NK-92 treated with Interleukin-12 subunit alpha and Interleukin-12 subunit beta, amount 100 ng/mL, for 24 hours (cell line): ENCODE measurements at places on chromosomes 3 and 15.

DNA sequence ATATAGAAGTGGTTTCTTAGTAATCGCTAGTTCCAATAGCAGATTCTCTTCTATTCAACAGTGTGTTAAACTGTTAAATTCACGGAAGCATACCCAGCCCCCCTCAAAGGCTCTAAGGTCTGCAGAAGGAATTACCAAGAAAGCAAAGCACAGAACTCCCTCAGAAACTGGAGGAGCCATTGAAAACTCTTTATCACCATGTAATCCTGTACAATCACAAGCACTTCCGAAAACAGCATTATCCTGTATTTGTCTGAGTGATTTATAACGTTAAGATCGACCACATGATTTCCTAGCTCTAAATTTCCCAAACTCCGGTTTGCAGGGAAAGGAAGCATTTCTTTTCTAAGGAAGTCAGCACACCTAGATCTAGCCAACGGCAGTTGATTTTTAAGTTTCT is 20.0 kb downstream of the MYO1E start:
- DNase-seq, result no peak

- DNase-seq, result no peak
These were observed 11.8 kb downstream of the KPNA1 start for GRCh38 chr3:122502941-122503340.

DNA sequence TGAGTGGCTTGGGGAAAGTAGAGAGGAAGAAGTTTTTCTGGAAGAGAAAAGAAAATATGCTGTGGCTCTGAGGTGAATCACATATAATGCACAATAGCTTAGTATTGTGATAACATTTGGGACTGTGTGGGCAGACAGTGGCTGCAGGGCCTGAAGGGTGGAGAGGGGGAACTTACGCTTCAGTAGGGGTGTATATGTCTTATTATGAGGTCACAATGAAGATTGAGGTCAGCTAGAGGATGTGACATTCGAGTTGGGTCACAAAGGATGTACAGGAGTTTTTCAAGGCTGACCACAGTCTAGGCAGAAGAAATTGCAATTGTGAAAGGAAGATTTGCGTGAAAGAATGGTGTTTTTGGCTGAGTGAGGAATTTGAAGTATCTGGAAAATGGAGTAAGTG is 414.8 kb downstream of the LPP start:
- no peak for DNase-seq

DNA sequence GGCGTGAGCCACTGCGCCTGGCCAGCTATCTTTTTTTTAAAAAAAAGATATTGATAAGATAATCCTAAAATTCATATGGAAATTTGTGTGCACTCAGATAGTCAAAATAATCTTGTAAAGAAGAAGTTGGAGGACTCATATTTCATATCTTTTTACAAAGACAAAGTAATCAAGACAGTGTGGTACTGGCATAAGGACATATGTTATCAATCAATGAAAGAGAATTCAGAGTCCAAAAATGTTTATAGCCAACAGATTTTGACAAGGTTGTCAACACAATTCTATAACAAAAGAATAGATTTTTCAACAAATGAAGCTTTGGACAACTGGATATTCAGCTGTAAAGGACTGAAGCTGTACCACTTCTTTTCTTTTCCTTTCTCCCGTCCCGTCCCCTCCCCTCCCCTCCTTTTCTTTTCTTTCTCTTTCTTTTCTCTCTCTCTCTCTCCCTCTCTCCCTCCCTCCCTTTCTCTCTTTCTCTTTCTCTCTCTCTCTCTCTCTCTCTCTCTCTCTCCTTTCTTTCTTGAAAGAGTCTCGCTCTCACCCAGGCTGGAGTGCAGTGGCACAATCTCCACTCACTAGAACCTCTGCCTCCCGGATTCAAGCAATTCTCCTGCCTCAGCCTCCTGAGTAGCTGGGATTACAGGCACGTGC is 126.8 kb downstream of the GSK3B start:
- no peak for DNase-seq

DNA sequence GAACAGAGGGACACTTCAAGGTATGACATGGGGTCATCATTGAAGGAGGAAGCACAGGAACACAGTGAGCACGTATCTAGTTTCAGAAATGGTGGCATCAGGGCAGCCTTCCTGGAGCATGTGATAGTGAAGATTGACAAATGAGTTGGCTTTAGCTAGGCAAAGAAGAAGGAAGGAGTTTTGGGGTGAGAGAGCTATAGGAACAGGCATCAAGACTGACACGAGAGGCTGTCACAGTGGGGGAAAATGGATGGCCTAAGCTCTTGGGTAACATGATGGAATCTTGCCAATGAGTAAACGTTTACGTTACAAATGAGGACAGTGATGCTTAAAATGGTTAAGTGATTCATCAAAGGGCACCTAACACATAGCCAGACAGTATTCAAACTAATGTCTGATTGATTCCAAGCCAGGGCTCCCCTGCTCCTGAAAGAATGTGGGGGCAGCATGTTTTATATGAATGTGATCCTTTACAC is 23.1 kb upstream of the GPR171 start:
- DNase-seq, result no peak

DNA sequence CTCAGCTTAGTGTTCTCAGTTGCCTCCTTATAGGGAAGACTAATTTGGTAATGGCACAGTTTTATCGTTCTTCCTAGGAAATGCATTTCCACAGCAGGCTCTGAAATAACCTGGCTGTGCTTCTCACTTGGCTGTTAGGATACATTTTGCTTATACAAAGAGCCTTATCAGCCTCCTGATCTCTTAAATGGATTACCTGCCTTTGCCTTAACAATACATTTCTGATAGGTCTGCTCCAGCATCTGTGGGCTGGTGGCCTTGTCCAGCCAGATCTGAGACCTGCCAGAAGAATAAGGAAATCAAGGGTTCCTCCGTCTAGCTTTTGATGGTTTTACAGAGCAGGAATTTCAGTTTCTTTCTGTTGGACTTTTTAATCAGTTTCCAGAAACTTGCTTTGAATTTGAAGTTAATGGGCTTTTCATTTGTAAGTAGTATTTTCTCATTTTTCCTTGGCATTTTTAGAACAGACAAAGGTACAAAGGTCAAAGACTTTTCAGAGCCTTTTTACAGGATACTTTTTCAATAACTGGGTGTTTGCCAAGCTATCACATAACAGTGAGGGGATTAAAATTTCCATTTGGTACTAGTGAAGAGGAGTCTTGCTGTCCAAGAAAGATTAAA is 116.3 kb downstream of the AKAP13 start:
- no peak for DNase-seq

- no peak for DNase-seq
These were observed 44.6 kb downstream of the SLC12A1 start for GRCh38 chr15:48250640-48251076.

- no peak for DNase-seq
These were observed 507 bp upstream of the JMJD7 start for GRCh38 chr15:41827290-41827879.

GRCh38 chr3:183354325-183354831 is 74.0 kb downstream of the MCF2L2 start:
- no peak for DNase-seq

DNA sequence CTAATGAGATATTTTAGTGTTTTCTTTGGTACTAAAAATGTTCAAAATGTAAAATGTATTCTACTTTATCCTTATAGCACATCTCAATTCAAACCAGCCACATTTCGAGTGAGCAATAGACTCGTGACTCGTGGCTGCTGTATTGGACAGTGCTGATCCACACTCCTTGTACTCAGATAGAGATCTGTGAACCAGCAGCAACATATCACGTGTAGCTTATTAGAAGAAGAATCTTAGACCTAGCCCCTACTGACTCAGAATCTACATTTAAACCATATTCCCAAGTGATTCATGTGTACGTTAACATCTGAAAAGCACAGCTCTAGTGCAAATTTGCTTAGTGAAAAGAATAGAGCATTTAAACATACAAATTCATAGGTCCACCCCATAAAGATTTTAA is 130.9 kb downstream of the IL1RAP start:
- no peak for DNase-seq

- no peak for DNase-seq
These were observed 5.0 kb downstream of the JMJD7 start for GRCh38 chr15:41832875-41833274.

DNA sequence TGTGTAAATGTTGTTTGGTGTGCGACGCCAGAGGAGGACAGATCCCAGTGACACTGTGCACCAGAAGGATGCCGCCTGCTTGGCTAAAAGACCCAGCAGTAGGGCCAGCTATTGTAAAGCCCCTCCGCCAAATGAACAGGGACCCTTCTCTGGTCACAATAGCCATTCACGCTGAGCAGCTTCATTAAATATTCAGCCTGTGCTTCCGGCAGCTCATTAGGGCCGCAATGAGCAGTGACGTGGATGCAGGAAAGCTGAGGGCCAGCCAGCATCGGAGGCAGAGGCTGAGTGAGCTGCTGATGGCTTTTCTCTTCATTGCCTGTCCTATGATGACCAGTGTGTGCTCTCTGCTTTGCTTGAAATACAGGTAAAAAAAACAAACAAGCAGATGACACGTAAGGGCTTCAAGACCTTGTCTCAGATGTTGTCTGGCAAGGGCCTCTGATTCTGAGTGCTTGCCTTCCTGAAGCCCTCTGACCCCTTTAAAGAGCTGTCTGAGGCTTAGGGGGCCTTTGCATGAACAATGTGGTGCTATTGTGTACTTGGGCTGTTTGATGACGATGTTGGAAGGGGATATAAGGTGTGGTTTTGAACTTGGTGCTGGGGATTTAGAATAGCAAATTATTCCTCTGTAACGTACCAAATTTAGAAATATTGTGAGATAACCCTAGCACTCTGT is 130.4 kb downstream of the FEZF2 start:
- DNase-seq, result no peak

DNA sequence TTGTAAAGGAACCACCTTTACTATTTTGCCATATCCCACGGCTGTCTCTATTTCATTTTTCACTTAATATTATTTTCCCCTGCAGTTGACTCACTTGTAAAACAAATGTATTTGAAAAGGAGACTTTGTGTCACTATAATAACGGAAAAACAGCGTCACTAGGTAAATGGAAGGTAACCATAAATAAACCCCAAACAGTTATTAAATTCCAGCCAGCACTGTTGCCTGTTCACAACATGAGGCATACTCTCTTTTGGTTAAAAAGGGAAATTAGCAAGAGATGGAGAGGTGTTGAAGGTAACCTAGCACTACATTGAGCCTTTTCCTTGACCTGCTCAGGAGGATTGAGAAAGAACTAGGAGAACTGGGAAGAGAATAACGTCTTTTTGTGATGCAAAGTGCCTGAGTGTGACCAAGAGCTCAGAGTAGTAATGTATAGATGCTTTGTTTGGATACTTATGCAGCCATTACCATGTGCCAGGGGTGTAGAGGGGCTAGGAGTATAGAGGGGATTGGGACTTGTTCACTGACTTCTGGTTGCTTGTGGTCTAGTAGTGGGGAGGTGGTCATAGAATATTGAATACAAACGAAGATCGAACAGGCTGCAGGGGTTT is 19.6 kb downstream of the FLNB start:
- no peak for DNase-seq

DNA sequence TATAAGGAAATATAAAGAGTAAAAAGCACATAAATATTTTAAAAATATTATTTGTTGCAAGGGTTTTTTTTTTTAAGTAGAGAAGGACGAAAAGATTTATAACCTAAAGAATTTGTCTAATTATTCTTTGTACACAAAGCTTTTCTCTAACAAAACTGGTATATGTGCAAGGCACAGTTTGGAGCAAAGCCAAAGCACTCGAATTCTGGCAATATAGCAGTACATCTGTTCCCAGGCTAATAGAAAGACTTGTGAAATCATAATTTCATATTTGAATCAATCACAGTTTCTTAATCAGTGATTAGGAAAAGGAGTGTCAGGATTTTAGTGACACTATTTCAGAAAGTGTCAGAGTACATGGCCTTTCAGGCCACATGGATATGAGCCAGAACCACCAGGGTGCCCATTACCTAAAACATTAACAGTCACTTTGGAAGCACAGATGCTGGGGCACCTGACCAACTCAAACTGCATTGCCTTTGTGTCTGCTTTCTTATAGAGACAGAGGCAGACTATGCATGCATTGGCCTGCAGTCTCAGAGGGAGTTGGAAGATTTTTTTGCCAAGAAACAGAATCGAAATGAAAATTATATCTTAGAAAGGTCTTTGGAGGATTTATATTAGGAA is 651.8 kb upstream of the SGO1 start:
- DNase-seq, result no peak

- DNase-seq, result no peak
These were observed 5.5 kb downstream of the B4GALT4 start for GRCh38 chr3:119235151-119235550.

DNA sequence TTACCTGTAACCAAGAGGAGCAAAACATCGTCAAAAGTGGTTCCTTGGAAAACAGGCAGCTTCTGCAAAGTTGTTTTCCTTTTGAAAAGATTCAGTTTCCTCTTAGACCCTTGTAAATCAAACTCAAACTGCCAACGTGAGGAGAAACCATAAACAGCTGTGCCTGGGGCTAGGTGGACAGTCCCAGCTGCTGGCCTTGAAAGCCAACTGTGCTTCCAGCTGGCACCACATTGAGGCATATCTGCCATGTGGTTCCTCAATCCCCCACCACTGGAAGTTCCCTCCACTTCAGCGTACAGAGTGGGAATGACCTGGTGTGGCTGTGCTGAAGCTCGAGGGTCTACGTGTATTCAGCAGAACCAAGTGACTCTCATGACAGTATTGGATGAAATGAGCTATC is 40.9 kb downstream of the HRH1 start:
- DNase-seq, result no peak

DNA sequence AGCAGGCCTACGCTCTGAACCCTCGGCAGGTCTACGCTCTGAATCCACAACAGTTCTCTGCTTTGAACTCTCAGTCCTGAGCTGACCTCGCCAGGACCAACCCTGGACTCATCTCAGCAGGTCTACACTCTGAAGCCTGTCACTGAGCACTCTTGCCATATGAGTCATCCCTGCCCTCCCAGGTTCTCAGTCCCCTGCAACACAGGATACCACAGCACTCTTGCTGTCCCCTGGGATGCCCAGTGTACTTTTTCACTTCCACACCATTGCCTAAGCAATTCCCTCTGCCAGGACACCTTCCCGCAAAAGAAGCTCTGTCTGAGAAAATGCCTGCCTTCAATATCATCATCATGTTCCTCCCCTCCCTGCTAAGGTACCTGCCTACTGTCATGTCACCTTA is 42.0 kb downstream of the NUP210 start:
- DNase-seq, result no peak

GRCh38 chr15:78368651-78369050 is 28.5 kb downstream of the CRABP1 start:
- DNase-seq, result no peak

- DNase-seq, result no peak
These were observed 3.8 kb upstream of the ACAD9 start for GRCh38 chr3:128875556-128876120.

DNA sequence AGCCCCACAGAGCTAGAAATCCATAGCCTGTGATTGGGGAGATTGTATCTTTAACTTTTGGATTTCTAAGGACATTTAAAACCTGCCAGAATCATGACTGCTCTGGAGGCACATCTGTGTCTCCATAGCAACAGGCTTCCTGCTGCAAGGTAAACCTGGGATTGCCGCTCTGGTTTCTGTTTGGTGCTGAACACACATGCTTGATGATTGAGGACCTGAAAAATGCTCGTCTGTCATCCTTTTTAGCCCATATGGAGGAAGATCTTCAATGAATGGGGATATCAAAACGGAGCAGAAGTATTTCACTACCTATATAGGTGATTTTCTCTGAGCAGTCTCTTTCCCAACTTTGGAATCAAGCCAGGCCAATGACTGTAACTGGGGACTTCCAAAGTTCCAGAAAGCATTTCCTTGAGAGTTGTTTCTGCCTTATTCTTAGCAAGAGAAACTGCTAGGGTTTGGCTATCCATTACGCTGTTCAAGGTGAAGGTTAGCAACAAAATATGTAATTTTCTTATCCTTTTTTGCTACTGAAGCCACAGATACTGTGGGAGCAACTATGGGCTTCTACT is 96.5 kb upstream of the TNIK start:
- DNase-seq, result no peak
